Esophagus squamous epithelium (tissue), 5 donors: ENCODE measurements at places on chromosomes 16 and 17.

DNA sequence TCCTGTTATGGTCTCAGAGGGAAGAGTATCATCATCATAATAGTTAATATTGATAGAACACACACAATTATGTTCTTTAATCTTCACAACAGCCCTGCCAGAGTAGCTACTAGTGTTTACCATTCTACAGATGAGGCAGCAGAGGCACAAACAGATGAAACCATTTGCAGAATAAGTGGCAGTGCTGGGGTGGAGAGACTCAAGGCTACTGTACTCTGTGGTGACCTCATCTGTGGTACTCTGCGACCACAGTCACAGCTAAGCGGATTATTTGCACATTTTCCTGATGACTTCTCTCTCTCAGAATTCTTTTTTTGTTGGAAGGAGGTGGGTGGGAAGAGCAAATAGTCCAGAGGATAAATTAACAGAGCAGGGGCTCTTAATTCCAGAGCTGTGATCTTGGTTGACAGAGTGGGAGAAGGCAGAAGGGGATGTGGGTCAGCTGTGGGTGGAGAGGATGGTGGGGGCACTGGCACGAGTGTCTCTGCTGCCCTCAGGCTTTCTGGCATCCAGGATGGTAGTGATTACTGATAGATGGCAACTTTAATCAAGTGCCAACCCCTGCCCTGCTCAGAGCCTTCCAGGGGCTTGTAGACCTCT lies 41.8 kb downstream of the MRM1 start:
- DNase-seq: no peak

- no peak for DNase-seq
These were observed 98.7 kb upstream of the CCL2 start for GRCh38 chr17:34156401-34156740.

DNA sequence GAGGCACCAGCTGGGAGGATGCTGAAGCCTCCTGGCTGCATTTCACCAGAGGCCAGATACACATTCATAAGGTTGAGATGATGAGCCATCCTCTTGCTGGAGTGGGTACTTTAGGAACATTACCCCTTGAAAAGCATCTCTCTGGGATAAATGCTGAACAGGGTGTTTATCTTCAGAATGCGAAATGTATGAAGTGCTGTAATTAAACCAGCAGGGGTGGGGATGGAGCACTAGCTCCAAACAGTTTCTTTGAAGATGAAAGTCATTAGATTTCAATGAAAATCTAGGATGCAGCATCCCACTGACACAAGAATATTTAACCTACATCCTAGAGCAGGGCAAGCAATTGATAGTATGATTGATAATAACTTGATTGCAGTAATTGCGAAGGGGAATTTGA lies 158.1 kb downstream of the CYLD start:
- no peak for DNase-seq

DNA sequence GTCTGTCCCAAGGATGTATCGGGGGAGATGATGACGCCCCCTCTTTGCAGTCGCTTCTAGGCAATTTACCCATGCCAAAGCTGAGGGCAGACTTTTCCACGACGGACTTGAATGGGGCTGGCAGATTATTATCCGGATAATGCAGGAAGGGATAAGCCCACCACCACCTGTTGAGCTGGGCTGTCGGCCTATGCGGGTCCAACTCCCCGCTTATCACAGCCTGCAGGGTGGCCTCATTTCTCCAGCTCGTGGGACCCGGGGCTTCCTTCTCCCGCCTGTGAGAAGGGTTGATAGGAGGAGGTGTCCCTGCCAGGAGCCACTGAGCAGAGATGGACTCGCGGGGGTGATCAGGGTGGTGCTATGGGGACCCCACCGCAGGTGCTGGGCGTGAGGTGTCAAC lies 559 bp downstream of the CACNG5 start:
- no peak for DNase-seq

- DNase-seq: no peak
These were observed 28.0 kb downstream of the TOM1L2 start for GRCh38 chr17:17944242-17944641.

DNA sequence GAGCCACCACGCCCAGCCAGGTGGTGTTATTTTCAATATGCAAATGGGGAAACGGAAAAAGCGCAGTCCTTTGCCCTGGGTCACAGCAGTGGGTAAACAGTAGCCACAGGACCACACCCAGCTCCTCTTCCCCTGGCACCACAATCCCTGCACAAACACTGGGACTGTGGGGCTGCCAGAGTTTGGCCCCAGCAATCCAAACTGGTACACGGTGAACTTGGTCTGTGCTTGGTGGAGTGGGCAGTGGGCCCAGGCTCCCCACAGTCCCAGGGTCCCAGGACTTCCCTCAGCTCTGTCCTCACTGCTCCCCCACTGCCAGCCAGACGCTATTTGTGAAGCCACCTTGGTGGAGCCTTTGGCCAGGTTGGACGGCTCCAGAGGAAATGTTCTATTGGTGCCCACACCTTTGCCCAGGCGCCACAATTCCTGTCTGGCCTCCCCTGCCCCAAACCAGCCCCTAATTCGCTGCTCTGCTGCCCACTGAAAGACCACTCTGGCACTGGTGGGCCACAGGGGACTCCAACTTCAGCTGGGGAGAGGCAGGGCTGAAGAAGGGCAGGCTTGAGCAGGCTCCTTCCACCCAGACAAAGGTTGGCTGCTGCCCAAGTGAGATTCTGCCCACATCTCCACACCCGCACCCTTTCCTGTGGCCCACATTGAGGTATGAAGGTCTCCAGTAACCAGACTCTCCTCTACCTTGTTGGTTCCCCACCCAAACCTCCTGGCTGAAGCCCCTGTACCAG lies 2.1 kb downstream of the CHAD start:
- no peak for DNase-seq

GRCh38 chr16:67163164-67163998 lies 1.2 kb upstream of the HSF4 start:
- no peak for DNase-seq

DNA sequence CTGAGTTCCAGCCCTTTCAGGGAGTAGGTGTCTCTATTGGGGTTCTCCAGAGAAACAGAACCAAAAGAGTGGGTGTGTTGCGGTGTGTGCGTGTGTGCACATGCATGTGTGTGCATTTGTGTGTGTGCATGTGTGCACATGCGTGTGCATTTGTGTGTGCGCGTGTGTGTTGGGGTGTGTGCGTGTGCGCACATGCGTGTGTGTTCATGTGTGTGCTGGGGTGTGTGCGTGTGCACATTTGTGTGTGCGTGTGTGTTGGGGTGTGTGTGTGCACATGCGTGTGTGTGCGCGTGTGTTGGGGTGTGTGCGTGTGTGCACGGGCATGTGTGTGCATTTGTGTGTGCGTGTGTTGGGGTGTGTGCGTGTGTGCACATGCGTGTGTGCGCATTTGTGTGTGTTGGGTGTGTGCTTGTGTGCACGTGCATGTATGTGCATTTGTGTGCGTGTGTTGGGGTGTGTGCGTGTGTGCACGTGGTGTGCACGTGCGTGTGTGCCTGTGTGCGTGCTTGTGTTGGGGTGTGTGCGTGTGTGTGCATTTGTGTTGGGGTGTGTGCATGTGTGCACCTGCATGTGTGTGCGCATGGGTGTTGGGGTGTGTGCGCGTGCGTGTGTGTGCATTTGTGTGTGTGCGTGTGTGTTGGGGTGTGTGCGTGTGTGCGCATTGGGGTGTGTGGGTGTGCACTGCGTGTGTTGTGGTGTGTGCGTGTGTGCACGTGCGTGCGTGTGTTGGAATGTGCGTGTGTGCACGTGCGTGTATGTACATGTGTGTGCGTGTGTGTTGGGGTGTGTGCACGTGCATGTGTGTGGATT lies 38.4 kb upstream of the JPH3 start:
- no peak for DNase-seq

- DNase-seq: no peak
These were observed 290 bp downstream of the TOB1 start for GRCh38 chr17:50865868-50866260.

DNA sequence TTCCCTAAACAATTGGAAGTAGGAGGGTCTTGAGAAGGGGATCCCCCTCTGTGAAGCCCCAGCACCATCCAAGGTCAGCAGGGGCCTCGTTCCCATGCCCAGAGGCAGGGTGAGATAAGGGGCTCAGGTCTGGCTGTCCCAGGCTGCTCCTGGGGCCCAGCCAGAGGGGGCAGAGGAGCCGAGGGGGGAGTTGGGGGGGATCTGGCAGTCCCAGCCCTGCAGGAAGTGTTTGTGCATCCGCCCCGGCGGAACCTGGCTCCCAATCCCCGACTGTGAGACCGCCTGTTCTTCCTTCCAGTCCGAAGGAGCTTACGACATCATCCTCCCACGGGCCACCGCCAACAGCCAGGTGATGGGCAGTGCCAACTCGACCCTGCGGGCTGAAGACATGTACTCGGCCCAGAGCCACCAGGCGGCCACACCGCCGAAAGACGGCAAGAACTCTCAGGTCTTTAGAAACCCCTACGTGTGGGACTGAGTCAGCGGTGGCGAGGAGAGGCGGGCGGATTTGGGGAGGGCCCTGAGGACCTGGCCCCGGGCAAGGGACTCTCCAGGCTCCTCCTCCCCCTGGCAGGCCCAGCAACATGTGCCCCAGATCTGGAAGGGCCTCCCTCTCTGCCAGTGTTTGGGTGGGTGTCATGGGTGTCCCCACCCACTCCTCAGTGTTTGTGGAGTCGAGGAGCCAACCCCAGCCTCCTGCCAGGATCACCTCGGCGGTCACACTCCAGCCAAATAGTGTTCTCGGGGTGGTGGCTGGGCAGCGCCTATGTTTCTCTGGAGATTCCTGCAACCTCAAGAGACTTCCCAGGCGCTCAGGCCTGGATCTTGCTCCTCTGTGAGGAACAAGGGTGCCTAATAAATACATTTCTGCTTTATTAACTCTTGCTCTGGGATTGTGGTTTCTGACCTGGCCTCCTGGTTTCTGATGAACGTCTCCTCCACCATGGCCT lies 14.9 kb downstream of the GPRC5C start:
- no peak for DNase-seq

DNA sequence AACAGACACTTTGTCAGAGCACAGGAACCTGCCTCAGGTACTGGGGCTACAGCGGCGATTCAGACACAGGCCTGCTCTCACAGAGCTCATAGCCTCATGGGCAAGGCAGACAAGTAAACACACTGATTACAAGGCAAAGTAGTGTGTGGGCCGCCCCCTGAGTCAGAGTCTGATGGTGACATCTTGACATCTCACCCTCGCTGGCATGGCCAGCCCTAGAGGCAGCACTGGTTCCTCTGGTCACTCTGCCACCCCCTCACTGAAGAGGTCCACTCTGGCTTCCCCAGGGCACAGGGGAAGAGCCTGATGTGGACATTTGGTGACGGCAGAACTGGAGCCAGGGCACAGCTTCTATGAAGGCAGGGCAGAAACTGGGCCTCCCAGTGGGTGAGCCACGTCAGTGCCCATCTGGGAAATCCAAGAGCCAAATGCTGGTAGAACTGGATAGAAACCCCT lies 32.9 kb upstream of the TOB1 start:
- no peak for DNase-seq

GRCh38 chr16:11497851-11498289 lies 88.8 kb downstream of the LITAF start:
- no peak for DNase-seq

DNA sequence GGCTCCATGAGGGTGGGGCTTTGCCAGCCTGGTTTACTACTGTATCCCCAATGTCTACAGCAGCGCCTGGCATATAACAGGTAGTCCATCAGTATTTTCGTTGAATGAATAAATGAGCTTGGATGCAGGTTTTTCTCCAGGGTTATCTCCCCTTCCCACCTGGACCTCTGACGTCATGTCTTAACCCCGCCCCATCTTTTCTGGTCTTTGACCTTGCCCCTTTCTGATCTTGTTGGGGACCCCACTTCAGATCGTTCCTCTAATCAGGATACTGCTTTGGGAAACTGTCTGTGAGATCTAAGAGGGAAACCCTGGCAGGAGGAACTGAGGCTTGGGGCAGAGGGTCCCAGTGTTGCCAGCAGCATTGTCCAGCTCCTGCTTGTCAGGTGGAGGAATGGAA lies 68.8 kb upstream of the GCSH start:
- no peak for DNase-seq

DNA sequence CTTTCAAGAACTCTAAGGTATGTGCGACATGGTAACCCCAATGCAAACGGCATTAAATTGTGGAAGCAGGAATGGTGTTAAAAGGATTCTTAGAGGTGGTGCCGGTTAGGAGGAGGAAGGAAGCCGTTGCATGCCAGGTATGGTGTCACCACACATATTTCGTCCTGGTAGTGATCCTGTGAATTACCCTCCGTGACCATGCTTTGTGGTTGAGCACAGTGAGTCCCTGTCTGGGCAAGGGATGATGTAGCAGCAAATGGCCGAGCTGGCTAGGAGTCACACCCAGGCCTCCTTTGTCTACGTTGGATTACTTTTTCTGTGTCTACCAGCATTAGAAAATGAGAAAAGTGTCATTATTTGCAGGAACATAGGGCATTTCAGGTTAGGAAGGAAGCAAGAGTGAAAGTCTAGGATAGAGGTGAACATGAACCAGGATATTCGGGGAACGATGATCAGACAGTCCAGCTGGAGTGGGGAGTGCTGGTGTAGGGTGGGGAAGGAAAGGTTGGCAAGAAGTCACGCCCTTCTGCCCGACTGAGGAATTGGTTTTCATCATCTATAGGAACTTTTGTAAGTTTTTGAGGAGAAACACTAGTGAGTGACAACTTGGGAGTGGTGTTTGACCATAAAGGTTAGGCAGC lies 123.5 kb downstream of the PRKCA start:
- no peak for DNase-seq

- DNase-seq: no peak
These were observed 154.8 kb upstream of the WSCD1 start for GRCh38 chr17:5915337-5915736.

DNA sequence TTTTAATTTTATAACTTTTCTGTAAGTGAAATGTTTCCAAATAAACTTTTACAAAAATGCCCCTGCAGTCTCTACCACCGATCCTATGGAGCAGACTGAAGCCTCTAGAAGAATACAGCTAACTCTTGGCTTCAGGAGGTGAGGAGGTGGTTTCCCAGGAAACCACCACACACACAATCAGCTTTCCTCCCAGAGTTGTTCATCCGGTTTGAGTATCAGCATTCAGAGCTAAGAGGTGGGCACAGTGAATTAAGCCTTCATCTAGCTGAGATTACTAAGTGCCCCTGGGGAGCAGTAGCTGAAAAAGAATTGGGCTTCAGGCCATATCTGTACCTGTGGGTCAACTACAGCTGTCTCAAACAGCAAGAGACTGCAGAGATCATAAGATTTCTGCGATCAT lies 139.7 kb downstream of the AATF start:
- DNase-seq: no peak

- no peak for DNase-seq
These were observed 11.4 kb downstream of the HSD3B7 start for GRCh38 chr16:30996324-30996984.

DNA sequence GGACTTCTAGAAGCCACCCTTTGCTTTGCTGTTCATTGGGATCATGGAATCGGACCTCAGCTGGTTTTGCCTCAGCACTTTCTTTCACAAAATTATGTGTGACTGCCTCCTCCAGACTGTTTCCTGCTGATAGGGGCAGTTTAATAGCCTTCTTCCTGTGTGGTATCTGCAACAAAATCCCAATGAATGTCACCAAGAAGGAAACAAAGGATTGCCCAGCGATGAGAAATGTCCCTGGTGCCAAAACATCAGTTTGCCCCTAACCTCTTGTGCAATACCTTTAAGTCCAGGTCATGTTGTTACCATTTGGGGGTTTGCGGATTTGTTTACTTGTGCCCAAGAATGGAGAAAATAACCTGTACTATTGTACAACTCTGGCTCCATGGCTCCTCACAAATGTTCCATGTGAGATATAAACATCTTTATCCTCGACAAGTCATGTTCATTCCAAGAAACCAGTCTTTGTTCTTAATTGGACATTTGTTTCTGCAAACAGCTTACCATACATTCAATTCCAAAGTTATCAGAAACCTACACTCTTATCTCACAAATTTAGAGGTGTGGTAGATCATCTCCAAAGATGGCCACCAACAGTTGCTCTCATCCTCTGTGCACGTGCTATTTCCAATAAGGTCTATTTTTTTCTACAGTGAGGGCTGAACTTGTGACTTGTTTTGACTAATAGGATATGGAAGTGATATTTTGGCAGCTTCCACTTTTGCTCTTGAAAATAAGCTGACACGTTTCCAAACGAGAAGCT lies 14.8 kb downstream of the TAC4 start:
- no peak for DNase-seq
